ENCODE measurements at places on chromosomes 2 and 18. TPM values are rescaled to one million over a fixed set of nuclear protein-coding genes. Genes with fewer than 3 reads are reported as not detected.

Gene LCT
- under 0.01 TPM for total RNA-seq

Gene ASIC4
- not detected for total RNA-seq

Gene CDK15
- total RNA-seq: 33.0 TPM

Gene FBXO41
- total RNA-seq: 0.83 TPM

Gene SEMA4F
- total RNA-seq: 3.6 TPM

Gene ITGB1BP1
- total RNA-seq: 48.6 TPM

Gene CFLAR
- 48.3 TPM for total RNA-seq

Gene RETSAT
- total RNA-seq: 25.0 TPM

Gene CFC1
- not detected for total RNA-seq

Gene C2orf69
- total RNA-seq: 4.7 TPM

Gene CYP27C1
- total RNA-seq: not detected

- H3K36me3 ChIP-seq: no peaks in the 10 kb centered on the region
- no peak overlapping the region for H3K4me3 ChIP-seq
- peaks cover 11% of the 10 kb centered on the region for H3K4me1 ChIP-seq
- H3K27ac ChIP-seq: no peak overlapping the region
Measured at GRCh38 chr18:41262688-41263087, 692.3 kb upstream of the PIK3C3 start.

DNA sequence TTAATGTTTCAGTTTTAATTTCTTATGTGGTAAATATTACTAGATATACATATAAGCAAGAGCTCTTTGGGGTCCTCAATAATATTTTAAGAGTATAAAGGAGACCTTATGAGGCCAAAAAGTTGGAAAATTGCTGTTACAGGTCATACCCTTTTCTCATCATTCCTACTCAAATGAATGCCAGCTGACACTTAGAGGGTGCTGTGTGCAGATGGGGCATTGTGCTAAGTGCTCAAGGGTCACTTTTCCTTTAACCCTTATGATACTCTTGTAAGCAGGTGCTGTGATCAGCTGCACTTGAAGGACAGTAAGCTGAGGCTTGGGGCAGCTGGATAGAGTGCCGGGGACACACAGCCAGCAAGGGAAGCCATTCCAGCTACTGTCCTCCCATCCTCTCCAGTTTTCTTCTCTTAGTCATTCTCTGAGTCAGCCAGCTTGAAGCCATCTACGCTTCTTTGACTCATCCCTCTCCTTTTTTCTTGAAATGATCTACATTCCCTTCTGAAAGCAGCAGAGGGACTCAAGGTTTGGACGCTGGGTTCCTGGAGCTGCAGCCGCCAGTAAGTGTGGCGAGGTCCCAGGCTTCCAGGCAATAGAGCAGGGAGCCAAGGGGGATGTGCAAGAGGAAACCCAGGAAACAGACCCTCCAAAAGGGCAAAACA lies 42.0 kb upstream of the CREB1 start:
- no peaks in the 10 kb centered on the region for H3K36me3 ChIP-seq
- DNase-seq: peak; percentile 95
- no peaks in the 10 kb centered on the region for H3K27me3 ChIP-seq

GRCh38 chr2:157898591-157898996 lies 22.5 kb upstream of the ACVR1 start:
- no peaks in the 10 kb centered on the region for H3K36me3 ChIP-seq
- DNase-seq: peak; percentile 95
- H3K27me3 ChIP-seq: no peaks in the 10 kb centered on the region
- no peak overlapping the region for H3K4me3 ChIP-seq
- H3K4me1 ChIP-seq: peaks cover 3% of the 10 kb centered on the region

GRCh38 chr2:140270224-140270623 lies 1490.0 kb upstream of the NXPH2 start:
- H3K27me3 ChIP-seq: no peaks in the 10 kb centered on the region
- no peak overlapping the region for H3K4me3 ChIP-seq
- no peak overlapping the region for H3K27ac ChIP-seq
- no peak for DNase-seq
- no peaks in the 10 kb centered on the region for H3K36me3 ChIP-seq

GRCh38 chr2:30359644-30360167 lies 87.3 kb upstream of the LCLAT1 start:
- peak overlapping the region; percentile 60 for H3K27ac ChIP-seq
- peak; percentile 65 for DNase-seq
- no peaks in the 10 kb centered on the region for H3K36me3 ChIP-seq
- no peak overlapping the region for H3K4me3 ChIP-seq
- no peaks in the 10 kb centered on the region for H3K27me3 ChIP-seq

DNA sequence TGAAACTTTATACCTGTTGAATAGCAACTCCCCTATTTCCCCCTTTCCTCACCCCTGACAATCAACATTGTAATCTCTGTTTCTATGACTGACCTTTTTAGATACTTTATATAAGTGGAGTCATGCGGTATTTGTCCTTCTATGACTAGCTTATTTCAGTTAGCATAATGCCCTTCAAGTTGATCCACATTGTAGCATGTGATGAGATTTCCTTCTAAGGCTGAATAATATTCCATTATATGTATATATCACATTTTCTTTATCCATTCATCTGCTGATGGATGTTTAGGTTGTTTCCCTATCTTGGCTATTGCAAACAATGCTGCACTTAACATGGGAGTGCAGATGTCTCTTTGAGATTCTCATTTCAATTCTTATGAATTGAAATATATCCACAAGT lies 9.5 kb downstream of the FASTKD2 start:
- H3K4me3 ChIP-seq: no peak overlapping the region
- peaks cover 13% of the 10 kb centered on the region for H3K36me3 ChIP-seq
- DNase-seq: no peak
- no peaks in the 10 kb centered on the region for H3K4me1 ChIP-seq

DNA sequence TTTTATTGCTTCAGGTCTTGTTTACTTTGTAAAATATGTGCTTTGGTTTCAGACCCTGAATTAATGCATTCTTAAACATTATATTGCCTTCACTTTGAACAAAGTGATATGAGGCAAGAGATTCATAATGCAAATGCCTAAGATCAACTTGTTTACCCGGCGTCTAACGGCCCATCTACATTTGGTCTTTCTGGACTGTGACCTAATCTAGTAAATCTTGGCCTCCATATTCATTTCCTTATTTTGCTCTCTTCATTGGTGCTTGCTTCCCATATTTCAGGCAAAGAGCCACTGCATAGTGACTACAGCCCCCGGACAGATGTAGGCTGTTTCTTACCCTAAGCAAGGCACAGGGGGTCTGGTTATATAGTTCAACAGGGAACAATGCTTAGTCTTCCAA lies 53.0 kb upstream of the SLC39A10 start:
- H3K36me3 ChIP-seq: no peaks in the 10 kb centered on the region
- H3K4me3 ChIP-seq: no peak overlapping the region
- no peak overlapping the region for H3K27ac ChIP-seq
- no peak for DNase-seq
- peaks cover 2% of the 10 kb centered on the region for H3K4me1 ChIP-seq
- no peaks in the 10 kb centered on the region for H3K27me3 ChIP-seq

GRCh38 chr2:159093497-159093896 lies 125.1 kb downstream of the TANC1 start:
- no peaks in the 10 kb centered on the region for H3K27me3 ChIP-seq
- DNase-seq: peak; percentile 36
- H3K4me1 ChIP-seq: peaks cover 37% of the 10 kb centered on the region
- no peak overlapping the region for H3K4me3 ChIP-seq
- H3K27ac ChIP-seq: peak overlapping the region; percentile 90

DNA sequence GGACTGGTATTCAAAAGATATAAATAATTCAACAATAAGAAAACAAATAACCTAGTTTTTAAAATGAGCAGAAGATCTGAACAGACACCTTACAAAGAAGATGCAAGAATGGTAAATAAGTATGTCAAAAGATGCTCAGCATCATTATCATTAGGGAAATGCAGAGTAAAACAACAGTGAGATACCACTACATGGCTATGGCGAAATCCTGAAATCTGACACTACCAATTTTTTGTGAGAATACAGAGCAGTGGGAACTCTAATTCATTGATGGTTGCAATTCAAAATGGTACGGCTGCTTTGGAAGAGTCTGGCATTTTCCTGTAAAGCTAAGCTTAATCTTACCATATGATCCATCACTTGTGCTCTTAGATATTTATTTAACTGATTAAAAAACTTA lies 151.8 kb downstream of the UBR3 start:
- H3K4me3 ChIP-seq: no peak overlapping the region
- DNase-seq: peak; percentile 17

DNA sequence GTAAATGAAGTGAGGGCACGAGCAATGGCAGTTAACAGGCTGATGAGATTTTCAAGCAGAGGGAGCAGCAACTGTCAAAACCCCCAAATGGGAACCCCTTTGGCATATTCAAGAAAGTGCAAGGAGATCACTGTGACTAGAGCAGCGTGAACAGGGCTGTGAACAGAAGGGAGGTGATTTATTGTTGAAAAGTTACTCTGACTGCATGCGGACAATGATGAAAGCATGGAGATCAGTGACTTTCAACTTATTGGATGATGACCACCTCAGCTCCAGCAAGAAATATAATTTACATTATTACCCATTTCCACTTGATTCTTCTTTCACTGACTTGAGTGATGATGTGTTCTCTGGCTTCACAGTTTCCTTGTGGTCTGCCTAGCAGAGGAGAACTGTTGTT lies 187.8 kb upstream of the BOD1L2 start:
- H3K36me3 ChIP-seq: no peaks in the 10 kb centered on the region
- no peaks in the 10 kb centered on the region for H3K27me3 ChIP-seq
- H3K27ac ChIP-seq: no peak overlapping the region
- no peak for DNase-seq

DNA sequence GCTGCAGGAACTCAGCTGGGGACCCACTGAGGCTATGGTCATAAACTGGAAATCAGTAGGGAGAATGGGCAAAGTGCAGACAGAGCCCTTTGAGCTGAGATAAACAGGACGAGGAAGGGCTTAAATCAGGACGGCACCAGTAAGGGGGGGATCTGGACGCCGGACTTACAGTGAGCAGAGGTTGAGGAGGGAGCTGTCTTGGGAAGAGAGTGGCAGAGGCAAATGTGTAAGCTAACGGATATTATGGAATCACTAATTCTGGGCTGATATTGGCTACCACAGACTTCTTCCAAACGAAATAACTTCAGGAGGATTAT lies 539 bp downstream of the CYP27A1 start:
- DNase-seq: no peak
- H3K4me1 ChIP-seq: peaks cover 3% of the 10 kb centered on the region
- 0 out of 2 replicates have a peak, but pooled peaks cover 2% of the 10 kb centered on the region for H3K36me3 ChIP-seq
- no peaks in the 10 kb centered on the region for H3K27me3 ChIP-seq

DNA sequence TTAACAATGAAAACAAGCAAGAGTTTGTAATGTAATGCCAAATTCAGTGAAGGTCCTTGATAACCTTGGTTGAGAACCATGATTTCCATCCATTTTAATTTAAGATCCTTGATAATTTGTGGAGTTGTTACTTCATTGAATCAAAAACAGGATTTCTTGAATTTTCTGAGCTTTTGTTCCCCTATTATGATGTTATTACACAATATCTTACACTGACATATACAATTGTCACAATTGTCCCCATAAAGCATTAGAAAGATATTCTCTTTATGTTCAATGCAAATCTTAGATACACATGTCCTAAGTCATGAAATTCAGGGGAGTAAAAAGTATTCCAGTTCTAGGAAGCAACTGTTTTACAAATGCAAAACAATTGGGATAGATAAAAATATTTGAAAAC lies 83.6 kb downstream of the ARHGEF33 start:
- H3K4me1 ChIP-seq: no peaks in the 10 kb centered on the region
- H3K36me3 ChIP-seq: no peaks in the 10 kb centered on the region
- no peak for DNase-seq
- H3K4me3 ChIP-seq: no peak overlapping the region

DNA sequence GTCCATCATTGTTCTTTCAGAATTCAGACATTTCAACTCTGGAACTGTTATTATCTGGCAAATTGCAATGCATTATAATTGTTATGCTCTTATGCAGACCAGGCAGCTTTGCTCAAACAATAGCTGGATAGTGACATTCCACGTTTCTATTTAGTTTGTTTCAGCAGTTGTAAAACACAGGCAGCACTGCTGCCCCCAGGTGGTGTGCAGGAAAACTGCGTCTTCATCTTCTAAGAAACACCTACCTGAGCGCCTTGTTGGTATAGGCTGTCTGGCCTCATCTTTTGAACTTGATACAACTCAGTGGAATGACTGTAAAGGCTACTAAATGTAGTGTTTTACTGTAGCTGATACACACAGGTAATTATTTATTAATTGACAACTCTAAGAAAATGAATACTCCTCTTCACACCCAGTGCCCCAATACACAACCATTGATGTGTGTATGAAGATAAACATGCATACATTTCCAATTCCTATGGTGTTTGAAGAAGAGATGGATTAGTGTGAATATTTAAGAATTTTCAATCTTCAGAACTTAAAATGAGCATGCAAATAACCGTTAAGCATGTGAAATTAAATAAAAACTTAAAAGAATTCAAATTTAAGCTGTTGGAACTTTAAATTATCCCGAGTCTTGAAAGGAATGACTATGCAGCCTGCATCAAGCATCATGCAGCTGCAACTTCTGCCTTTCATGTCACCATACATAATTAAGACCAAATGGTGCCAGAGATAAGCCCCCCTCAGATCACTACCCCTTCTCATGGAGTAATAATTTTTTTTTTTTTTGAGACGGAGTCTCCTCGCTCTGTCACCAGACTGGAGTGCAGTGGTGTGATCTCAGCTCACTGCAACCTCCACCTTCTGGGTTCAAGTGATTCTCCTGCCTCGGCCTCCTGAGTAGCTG lies 85.6 kb downstream of the CD8B2 start:
- no peaks in the 10 kb centered on the region for H3K4me1 ChIP-seq
- DNase-seq: no peak
- no peaks in the 10 kb centered on the region for H3K36me3 ChIP-seq
- no peak overlapping the region for H3K4me3 ChIP-seq

GRCh38 chr18:9859232-9859631 lies 26.5 kb upstream of the TXNDC2 start:
- no peaks in the 10 kb centered on the region for H3K27me3 ChIP-seq
- no peak overlapping the region for H3K4me3 ChIP-seq
- peaks cover 3% of the 10 kb centered on the region for H3K36me3 ChIP-seq
- H3K27ac ChIP-seq: no peak overlapping the region
- H3K4me1 ChIP-seq: peaks cover 7% of the 10 kb centered on the region

GRCh38 chr2:84856787-84857186 lies 24.1 kb downstream of the TRABD2A start:
- no peaks in the 10 kb centered on the region for H3K36me3 ChIP-seq
- H3K27me3 ChIP-seq: no peaks in the 10 kb centered on the region
- no peak for DNase-seq
- no peak overlapping the region for H3K27ac ChIP-seq
- H3K4me3 ChIP-seq: no peak overlapping the region
- no peaks in the 10 kb centered on the region for H3K4me1 ChIP-seq

DNA sequence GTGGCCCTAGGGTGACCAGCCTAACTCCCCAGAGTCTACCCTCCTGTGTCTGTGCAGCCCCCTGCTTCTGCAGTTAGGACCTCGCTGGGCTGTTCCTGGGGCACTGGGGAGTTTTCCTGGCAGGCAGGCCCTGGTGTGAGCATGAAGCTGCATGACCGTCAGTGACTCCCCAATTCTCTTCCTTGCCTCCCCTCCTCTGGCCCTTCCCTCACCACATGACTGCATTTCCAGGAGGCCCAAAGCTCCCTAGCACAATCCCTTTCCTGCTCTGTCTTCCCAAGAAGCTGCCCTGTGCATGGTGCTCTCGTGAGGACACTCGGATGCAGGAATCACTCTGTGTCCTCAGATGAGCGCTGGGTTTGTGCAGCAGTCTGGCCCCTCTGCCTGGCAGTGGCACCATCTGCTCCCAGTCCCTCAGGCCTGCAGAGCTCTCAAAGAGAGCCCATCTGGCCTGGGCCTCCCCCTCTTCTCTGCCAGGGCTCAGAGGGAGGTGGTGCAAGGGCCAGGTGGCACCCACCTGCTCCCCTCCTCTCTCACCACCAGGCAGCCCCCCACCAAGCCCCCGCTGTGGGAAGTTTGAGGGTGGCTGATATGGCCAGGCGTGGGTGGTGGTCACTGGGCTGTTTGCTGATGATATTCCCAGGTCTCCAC lies 125.6 kb upstream of the HS6ST1 start:
- H3K27ac ChIP-seq: no peak overlapping the region
- H3K4me3 ChIP-seq: no peak overlapping the region
- H3K27me3 ChIP-seq: peaks cover 2% of the 10 kb centered on the region
- H3K36me3 ChIP-seq: no peaks in the 10 kb centered on the region

All from IMR-90 (cell line).